Fibroblast of pulmonary artery (primary cell): ENCODE measurements at places on chromosomes 1 and 21.

- no peak for DNase-seq
These were observed 40.3 kb downstream of the URB1 start for GRCh38 chr21:32352526-32352925.

GRCh38 chr1:181630398-181630797, 147.1 kb downstream of the CACNA1E start:
- no peak for DNase-seq

- DNase-seq, result no peak
These were observed 18.3 kb upstream of the PALMD start for GRCh38 chr1:99627615-99628014.

DNA sequence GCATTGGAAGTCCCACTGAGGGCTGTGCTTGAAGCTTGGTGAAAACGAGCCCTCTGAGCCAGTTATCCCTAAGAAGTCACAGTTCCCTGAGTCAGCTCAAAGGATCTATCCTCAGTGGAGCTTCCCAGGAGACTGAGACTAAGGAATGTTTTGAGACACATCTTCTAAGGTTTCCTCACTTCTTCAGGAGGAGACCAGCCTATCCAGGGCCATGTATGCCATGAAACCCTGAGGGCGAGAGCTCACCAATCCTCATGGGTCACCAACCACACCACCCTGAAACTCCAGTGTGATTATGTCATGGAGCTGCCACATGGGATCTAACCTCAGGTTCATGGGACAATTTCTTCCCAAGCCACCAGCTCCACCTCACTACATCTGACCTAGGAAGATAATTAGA, 7.6 kb upstream of the TIE1 start:
- no peak for DNase-seq

DNA sequence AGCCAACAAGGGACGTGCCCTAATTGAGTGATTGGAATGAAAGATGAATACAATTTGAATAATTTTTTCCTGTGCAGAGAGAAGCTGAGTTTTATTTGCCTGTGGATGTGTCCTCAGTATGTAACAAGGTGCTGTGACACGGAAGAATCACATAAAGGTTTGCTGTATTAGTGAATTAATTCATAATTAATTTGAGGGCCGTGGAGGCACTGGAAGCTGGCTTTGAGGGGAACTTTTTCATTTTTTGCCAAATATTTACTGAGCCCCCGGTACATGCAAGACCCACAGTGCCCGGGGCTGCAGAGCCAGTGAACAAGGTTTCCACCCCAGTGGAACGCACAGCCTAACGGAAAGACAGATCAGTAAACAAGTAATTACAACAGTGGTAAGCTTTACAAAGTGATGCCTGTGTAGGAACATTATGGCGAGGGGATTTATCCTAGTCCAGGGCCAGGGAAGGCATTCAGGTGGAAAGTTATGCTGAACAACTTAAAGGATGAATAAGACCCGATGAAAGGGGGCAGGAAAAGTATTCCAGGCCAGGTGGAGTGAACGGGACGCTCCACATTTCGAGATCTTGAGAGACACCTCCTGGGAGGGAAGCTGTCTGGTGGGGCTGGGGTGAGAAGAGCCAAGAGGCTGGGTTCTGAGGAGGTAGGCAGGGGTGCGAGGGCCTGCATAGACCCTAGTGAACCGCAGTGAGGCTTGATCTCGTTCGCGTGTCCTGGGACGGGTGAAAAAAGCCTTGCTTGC, 773 bp upstream of the RCC2 start:
- no peak for DNase-seq

DNA sequence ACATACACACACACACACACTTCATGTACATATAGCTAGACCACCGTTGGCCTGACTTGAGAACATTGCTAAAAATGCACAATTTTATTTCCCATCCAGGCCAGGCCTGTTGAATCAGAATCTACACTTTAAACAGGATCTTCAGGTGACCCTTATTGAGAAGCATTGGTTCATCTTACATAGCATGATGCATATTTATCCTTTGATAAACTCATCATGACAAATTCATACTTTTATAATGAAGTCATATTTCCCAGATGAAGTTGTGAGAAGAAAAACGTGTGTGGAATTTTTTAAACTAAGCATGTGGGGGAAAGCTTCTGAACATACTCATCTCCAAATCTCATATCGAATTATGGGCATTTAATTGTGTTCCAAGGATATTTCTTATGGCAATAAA, 877.7 kb downstream of the MRPL39 start:
- DNase-seq, result no peak

DNA sequence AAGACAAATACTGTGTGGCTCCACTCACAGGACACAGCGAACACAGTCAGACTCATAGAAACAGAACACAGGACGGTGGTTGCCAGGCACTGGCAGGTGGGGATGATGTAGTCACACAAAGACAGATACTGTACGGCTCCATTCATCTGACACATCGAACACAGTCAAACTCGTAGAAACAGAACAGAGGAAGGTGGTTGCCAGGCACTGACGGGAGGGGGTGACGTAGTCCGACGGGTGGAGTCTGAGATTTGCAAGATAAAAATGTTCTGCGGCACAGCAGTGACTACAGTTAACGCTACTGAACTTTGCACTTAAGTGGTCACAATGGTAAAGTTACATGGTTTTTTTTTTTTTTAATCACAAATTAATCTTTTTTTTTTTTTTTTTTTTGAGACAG, 18.7 kb downstream of the C21orf58 start:
- DNase-seq, result no peak

- DNase-seq, result no peak
These were observed 36.2 kb upstream of the CACHD1 start for GRCh38 chr1:64433747-64434146.
